NCI-H1105 treated with DMSO at 0.1 percent for 48 hours (cell line): ENCODE measurements at places on chromosomes 13 and 19.

- no peak for DNase-seq
These were observed 1.5 kb downstream of the RNF225 start for GRCh38 chr19:58396691-58397532.

GRCh38 chr13:42794577-42795275 lies 13.3 kb downstream of the FAM216B start:
- no peak for DNase-seq

- DNase-seq: no peak
These were observed 29.0 kb downstream of the RANBP3 start for GRCh38 chr19:5948752-5949564.

DNA sequence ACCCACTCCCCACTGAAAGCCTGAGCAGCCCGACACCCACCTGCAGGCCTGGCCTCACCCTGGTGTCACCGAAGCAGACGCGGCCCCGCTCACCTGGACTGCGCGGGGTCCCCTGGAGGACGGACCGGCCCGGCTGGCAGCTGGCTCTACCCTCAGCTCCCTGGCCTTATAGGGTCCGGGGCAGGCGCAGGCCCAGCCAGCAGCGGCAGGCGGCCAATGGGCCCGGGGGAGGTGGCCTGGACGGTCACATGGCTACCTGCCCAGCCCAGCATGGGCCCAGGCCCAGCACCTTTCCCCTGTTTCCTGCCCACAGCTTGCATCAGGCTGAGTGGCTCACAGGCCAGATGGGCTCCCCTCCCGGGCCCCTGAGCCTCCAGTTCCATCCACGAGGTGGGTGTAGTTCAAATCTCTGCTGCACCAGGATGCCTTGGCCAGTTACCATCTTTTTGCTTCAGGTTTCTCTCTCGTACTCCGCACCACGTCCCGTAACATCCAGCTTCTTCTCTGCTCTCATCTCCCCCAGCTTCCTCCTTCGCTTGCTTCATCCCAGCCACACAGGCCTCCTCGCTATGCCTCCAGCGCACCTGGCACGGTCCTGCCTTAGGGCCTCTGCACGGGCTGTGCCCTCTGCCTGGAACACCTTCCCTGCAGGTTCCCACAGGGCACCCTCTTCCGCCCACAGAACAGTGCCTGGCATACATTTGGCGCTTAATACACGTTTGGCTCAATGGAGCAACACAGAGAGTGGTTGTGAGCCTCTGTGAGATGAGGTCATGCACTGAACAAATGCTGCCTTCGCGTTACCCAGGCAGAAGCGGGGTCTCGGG lies at the start of gene PLIN4:
Gene PLIN4 (minus strand): TSS at position 142 of the 827 bp plus-strand sequence. CDS start 214 bp downstream, outside the sequence.
- DNase-seq: no peak

GRCh38 chr13:106213028-106213757 lies 322.3 kb downstream of the EFNB2 start:
- no peak for DNase-seq

DNA sequence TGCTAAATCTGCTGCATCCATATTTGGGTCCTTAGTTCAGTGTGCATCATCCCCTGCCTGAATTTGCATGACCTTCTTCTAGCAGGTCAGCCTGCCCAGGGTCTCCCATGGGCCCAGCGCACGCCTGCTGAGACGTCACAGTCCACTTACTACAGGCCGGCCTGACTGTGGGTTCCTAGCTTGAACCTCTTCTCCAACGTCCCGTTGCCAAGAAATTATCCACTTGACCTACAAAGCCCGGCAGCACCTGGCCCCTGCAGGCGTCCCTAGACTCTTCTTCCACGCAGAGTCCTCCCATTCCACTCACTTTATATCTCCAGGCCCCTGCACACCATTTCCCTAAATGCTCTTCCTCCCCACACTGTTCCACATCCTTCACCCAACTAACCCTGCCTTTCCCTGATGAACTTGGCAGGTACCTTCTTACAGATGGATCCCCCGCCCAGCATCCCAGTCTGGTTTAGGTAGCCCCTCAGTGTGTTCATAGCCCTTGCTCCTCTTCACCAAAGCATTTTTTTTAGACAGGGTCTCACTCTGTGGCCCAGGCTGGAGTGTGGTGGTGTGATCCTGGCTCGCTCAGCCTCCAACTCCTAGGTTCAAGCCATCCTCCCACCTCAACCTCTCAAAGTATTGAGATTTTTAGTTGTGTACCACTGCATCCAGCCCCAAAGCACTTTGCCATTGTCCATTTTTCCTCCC lies 155.0 kb upstream of the SOX1 start:
- DNase-seq: peak; percentile 31

DNA sequence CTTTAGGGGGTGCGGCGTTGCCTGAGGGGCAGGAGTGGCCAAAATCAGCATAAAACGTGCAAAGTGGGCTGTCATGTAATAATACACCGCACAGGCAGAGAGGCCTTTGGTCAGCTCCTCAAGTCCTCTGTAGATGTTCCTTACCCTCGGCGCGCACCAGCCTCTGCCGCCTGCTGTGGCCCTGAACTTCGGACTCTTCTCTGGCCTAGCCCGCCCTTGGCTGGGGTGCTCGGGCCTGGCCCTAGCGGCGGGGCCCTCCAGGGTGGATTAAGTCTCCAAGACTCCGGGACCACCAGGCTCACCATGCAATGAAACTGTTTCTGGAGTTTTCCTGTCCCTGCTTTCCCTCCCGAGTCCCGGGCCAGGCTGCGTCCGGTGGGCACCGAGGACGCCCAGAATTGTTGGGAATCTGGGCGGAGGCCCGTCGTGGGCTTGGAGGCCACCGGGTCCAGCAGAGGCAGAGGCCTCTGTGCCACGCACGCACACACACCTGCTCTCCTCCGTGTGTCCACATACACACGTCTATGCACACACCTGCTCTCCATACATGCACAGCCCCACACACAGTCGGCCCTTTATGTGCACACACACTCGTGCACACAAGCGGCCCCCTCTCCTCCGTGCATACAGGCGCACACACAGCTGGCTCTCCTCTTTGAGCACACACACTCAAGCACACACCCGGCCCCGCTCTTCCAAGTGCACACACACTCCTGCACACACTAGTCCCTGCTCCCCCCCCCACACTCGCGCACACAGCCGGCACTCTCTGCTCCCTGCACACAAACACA lies 1.5 kb upstream of the TFDP1 start:
- DNase-seq: no peak

DNA sequence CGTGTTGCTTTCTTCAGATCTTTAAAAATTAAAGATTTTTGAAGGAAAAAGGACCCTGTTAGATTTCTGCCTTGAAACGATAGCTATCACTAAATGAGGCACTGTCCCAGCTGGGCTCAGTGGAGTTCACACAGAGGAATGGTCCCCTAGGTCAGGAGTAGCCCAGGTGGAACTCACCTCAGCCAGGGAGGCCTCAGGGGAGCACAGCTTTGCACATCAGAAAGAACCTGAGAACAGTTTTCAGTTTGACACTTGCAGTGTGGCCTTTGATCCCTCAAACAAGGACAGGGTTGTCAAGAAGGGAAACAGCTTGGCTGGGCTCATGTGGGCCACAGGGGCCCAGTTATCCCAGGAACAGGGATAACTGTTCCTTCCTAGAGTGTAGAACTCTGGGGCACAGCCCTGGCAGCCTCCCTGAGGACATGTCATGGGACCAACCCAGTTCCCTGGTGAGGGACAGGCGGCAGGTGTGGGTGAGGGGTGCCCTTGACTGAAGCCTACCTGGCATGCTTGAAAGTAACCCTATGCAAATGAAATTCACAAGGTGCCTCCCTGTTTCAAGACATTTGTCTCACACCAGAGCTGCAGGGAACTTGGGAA lies 59.4 kb downstream of the CHST8 start:
- no peak for DNase-seq

- no peak for DNase-seq
These were observed 41.2 kb upstream of the UBAC2 start for GRCh38 chr13:99159331-99160061.

- DNase-seq: no peak
These were observed 49.9 kb downstream of the SMAD9 start for GRCh38 chr13:36870050-36870692.

DNA sequence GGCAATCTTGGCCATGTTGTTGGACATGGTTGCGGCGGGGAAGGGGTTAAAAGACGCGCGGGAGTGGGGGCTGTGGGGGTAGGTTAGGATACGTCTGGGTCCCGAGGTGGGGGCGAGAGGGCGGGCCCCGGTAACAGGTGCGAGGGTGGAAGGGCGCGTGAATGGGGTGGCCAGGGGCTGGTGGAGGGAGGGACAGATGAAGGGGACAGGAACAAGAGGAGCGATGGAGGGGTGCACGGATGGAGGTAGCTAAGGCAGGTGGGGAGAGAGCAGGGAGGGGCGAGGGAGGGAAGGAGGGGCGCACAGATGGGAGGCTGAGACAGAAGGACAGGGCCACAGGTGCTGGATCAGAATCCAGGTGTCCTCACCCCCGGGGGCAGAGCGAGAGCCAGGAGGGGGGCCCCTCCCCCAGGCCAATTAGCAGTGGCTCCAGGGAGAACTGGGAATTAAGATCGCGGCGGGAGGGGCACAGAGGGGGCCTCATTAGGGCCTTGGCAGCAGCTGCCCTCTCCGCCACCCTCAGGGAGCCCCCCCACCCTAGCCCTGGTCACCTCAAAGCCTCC lies 1.3 kb downstream of the GNG8 start:
- DNase-seq: peak; percentile 88

- DNase-seq: peak; percentile 6
These were observed 34.4 kb downstream of the PIP5K1C start for GRCh38 chr19:3665681-3666544.

- DNase-seq: peak; percentile 79
These were observed 56.2 kb downstream of the USPL1 start for GRCh38 chr13:30673669-30674521.

DNA sequence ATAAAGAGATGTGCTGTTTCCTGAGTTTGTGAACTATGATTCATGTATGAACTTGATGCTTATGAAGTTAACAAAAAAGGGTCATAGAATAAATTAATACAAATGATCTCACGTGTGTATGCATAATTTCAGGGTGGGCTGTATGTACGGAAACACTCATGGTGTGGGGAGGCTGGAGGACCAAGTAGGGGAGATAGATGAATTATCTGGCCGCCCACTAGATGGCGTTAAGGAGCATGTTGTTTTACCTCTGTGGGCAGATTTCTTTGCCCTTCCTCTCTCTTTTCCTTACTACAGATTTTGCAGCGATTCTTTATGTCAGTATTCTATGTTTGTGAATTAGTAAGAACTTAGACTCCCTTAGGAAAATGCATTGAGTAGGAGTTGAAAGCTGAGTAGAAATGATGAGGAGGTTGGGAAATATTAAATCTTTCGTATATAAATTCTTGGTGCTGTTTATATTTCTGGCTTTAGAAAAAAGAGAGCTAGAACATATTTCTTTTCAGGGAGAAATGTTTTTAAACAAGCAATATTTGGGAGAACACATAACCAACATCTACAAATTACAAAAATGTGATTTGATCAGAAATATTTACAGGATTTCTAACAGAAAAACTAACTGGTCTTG lies 47.4 kb upstream of the TMTC4 start:
- DNase-seq: peak; percentile 17

DNA sequence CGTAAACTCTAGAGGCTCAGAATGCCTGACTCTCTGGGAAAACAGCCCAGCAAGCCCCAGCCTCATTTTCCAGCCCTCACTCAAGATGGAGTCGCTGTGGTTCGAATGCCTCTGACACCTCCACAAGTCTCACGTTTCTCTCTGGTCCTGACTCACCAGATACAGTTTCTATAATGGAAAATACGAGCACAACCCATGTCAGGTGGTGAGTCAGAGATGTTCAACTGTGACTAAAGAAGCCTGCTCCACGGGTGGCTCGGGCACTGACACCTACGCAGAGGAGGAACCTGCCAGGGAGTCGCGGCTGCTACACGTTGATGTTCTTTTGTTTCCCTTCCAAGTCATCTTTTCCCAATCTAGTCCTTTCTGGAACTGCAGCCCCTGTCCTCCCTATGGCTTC lies 87.1 kb upstream of the STK24 start:
- no peak for DNase-seq

GRCh38 chr13:102597029-102597961 lies 509 bp downstream of the TPP2 start:
- DNase-seq: no peak

DNA sequence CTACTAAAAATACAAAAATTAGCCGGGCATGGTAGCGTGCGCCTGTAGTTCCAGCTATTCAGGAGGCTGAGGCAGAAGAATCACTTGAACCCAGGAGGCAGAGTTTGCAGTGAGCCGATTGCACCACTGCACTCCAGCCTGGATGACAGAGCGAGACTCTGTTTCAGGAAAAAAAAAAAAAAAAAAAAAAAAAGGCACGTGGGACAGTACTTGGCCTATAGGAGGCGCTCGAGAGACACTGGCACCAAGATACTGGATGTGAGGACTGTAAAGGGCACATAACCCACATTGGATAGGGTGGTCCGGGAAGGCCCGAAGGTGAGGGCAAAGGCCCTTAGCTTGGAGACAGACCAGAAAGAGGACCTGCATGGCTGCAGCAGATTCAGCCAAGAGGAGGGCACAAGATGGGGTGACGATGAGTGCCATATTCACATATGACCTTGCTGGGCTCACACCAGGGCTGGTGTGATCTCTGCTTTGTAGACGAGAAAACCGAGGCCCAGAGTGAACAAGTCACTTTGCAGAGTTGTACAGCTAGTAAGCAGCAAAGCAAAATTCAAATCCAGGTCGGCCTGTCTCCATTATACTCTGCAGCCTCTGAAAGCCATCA lies 89.4 kb downstream of the DPF1 start:
- peak; percentile 2 for DNase-seq

DNA sequence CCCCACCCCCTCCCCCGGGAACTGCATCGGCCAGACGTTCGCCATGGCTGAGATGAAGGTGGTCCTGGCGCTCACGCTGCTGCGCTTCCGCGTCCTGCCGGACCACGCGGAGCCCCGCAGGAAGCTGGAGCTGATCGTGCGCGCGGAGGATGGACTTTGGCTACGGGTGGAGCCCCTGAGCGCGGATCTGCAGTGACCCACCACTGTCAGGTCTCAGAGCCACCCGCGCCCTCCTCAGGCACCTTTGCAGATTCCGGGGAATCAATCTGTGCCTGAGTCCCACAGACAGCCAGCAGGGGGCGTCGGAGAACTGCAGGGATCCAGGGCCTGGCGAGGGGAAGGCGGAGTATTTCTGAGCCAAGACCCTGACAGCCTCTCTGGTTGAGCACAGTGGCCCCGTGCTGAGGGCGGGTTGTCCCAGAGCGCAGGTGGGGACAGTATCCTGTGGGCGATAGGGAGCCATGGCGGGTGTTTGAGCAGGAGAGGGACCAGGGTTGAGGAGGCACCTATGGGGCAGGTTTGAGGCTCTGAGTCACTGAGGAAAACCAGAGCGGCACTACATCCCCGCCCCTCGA lies 30.4 kb upstream of the CYP4F8 start:
- DNase-seq: peak; percentile 0

GRCh38 chr13:111314852-111315251 lies 5.6 kb upstream of the TEX29 start:
- no peak for DNase-seq

GRCh38 chr13:47999973-48000372 lies 1.1 kb downstream of the SUCLA2 start:
- DNase-seq: no peak
